ENCODE measurements at places on chromosomes 6 and 20.

- no peak for DNase-seq
Observed at GRCh38 chr20:62377615-62378178, 9.2 kb upstream of the RPS21 start.

- DNase-seq, result no peak
Observed at GRCh38 chr6:144895313-144896278, 610.5 kb downstream of the UTRN start.

DNA sequence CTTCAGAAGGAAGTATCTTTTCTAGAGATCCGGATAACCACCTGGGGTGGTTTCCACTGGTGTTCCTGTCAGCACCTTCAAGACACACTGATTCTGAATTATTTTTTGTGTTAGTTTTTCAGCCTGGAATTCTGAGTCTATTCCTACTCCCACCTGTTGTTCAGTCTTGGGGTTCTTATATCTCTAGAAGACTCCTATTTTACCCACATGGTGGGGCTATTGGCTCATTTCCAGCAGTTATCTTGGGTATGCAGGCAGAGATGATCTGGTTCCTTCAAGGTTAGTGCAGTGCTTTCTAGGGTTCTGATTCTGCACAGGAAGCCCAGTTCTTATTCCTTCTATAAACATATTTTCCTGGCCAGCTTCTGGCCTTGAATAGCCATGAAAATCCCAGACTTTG is 175.6 kb upstream of the PDE7B start:
- no peak for DNase-seq

- no peak for DNase-seq
Observed at GRCh38 chr6:30749554-30750378, 5.4 kb upstream of the IER3 start.

DNA sequence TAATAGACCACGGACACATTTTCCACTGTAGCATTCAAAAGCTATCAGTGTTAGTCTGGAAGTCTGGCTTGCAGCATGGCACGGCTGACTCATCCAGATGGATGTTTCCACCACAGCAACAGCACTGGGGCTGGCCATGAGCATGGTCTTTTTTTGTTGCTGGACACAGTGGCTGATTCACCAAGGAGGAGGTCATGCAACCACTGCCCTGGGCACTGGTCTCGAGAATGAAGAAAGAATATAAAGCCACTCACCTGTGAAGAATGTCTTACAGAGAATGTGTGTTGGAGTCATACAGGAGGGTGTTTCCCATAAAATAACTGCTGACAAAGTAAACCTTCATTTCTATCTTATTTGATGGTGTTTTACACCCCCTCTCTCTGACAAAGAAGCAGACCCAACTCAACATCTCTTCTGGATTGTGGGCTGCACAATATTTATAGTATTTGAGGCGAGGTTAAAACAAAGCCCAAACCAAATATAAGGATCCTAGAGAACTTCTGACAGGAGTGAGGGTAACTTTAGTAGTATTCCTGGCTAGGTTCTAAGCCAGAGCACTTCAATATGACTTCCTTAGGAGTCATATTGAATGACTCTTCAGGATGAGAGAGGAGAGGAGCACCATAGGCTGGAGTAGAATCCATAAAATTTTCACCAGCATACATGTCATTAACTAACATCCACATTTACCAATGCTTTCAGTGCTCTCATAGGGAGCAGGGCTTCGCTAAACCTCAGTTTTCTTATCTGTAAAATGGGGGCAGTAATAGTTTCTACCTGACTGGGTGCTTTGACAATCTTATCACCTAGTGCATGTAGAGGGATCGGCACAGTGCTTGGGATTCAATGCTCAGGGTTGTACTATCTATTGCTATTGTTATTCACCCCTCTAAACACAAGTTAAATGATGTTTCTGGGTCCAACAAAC is 121.4 kb downstream of the KIF13A start:
- no peak for DNase-seq

- no peak for DNase-seq
Observed at GRCh38 chr6:169618526-169619490, 83.0 kb downstream of the WDR27 start.
